Osteocyte (in vitro differentiated cells): ENCODE measurements at places on chromosomes 16 and 17. TPM values are rescaled to one million over a fixed set of nuclear protein-coding genes. Genes with fewer than 3 reads are reported as not detected.

Gene FBXO39
- not detected in 2 replicates for total RNA-seq

Gene NTN3
- 1.4 and 1.8 TPM in 2 replicates for total RNA-seq

GRCh38 chr16:89562939-89563338 is 2.5 kb downstream of the RPL13 start:
- DNase-seq: no peak

GRCh38 chr17:62824290-62825131 is 16.4 kb upstream of the MARCHF10 start:
- DNase-seq: peak; percentile 6

- DNase-seq: no peak
These were observed 3.3 kb downstream of the DECR2 start for GRCh38 chr16:404971-405486.

DNA sequence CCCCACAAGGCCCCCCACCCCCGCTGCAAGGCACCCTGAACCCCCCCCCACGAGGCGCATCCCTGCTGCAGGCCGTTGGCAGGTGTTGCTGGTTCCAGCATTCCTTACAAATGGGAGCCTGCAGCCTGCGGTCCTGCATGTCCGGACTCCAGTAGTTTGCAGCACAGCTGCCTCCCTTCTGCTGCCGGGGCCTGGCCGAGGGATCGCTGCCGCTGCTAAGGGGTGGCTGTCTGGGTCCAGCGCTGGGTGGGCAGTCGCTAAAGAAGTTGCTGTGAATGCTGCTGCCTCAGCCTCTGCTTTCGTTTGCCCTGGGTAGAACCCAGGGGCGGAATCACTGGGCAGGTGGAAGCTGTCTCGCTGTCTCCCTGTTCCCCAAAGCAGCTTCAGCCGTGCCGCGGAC is 11.8 kb downstream of the UTS2R start:
- no peak for DNase-seq

Gene OTOA
- 0.08 TPM in 1 of 2 replicates, not detected in the other for total RNA-seq

Gene BCO1
- total RNA-seq: not detected in 2 replicates

DNA sequence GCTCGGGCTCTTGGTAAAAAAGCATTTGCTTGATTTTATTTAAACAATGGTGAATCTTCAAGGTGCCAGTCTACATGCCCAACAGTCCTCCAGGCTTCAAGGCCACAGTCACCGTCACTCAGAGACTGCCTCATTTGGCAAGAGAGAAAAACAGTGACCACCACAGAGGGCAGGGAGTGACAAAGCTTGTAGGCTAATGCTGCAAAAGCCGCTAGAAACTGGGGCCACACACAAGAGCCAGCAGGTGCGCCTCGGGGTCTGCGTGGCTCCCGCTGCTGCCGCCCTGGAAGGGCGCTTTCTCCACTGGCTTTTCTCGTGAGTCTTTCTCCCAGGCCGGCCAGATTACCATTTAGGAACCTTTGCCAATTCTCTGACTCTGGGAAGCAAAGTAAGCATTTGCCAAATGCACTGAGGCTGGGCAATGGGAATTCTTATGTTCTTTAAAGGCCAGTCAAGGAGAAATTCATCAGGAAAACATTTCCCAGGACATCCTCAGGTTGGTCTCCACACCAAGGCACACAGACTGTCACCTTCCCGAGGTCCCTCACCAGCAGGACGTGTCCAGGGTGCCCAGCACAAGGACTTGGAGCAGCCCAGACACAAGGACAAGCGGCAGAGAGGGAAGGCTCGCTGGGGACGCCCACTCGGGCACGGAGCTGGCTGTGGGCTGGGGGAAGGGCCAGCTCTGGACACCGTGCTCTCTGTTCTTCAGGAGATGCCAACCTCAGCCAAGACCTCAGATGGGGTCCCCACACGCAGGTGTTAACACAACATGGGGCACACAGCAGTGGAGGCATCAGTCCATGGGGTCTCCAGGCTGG is 12.5 kb upstream of the C16orf95 start:
- DNase-seq: no peak

GRCh38 chr16:28145796-28146195 is 66.0 kb downstream of the XPO6 start:
- no peak for DNase-seq
